ENCODE measurements at places on chromosomes 6 and 20. TPM values are rescaled to one million over a fixed set of nuclear protein-coding genes. Genes with fewer than 3 reads are reported as not detected.

MYB gene
- 0.72 TPM for total RNA-seq

TRIM15 gene
- total RNA-seq: 0.48 TPM

CNPY3 gene
- total RNA-seq: 14.4 TPM

RNF182 gene
- 3.6 TPM for total RNA-seq

PNLDC1 gene
- total RNA-seq: not detected

MOG gene
- 2.9 TPM for total RNA-seq

COL21A1 gene
- 147 TPM for total RNA-seq

REPS1 gene
- 48.2 TPM for total RNA-seq

NELFE gene
- total RNA-seq: 54.9 TPM

TMEM242 gene
- total RNA-seq: 4.8 TPM

TRIM31 gene
- 1.7 TPM for total RNA-seq

EFCAB8 gene
- total RNA-seq: 0.96 TPM

CCN6 gene
- 6.7 TPM for total RNA-seq

NRSN1 gene
- 6.5 TPM for total RNA-seq

LHFPL5 gene
- total RNA-seq: 0.24 TPM

FAM184A gene
- total RNA-seq: 8.7 TPM

SPATS1 gene
- total RNA-seq: not detected

DHX16 gene
- total RNA-seq: 19.5 TPM

DEFB132 gene
- total RNA-seq: 2.4 TPM

SPAG4 gene
- total RNA-seq: 15.6 TPM

DLL1 gene
- total RNA-seq: 0.96 TPM

SLC26A8 gene
- 3.1 TPM for total RNA-seq

METTL24 gene
- total RNA-seq: 5.5 TPM

IP6K3 gene
- 4.1 TPM for total RNA-seq

CHRNA4 gene
- total RNA-seq: 2.2 TPM

WFDC5 gene
- 1.2 TPM for total RNA-seq
